Activated T-cell treated with anti-CD3 and anti-CD28 coated beads, Interleukin-2, amount 50 U/mL, for 72 hours (primary cell): ENCODE measurements at places on chromosomes 13 and 19. TPM values are rescaled to one million over a fixed set of nuclear protein-coding genes. Genes with fewer than 3 reads are reported as not detected.

- DNase-seq, result no peak
These were observed 296.7 kb upstream of the DACH1 start for GRCh38 chr13:72163678-72164077.

- peak; percentile 65 for DNase-seq
These were observed 441.5 kb upstream of the KLF12 start for GRCh38 chr13:74575729-74576125.

DNA sequence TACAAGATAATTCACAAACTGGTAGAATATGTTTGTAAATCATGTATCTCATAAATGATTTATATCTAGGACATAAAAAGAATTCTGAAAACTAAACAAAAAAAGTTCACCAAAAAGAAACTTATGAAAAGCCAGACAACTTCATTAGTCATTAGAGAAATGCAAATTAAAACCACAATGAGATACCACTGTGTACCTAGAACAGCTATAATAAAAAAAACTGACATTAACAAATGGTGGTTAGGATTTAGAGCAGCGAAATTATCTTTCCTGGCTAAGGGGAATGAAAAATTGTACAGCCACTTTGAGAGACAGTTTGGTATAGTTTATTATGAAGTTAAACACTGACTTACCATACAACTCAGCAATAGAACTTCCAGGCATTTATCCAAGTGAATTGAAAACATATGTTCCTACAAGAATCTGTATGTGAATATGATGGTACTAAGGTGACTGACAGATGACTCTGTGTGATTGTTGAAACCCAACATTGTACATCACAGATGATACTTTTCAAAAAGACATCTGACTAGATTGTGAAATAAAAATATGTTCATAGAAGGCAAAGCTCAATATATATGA, 41.8 kb downstream of the UGGT2 start:
- DNase-seq, result no peak

DNA sequence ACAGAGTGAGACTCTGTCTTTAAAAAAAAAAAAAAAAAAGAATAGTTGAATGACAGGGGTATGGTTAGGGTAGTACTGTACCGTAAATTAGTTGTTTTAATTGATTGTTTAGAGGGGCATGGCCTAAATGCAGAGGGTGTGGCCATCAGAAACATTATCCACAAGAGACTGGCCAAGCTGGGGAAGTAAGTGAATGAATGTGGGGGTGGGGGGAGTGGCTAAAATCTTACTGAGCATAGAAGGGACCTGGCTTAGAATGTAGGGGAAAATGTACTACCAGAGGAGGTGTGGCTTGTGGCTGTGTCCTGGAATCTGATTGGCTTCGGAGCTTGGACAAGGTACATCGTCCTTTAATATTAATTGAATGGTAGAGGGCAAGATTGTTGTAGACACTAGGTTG, 3.8 kb downstream of the BCL2L12 start:
- DNase-seq, result no peak

- DNase-seq, result no peak
These were observed 562.1 kb upstream of the ATXN8OS start for GRCh38 chr13:69545551-69545950.

GRCh38 chr13:32354040-32354439, 38.7 kb downstream of the BRCA2 start:
- DNase-seq, result no peak

DNA sequence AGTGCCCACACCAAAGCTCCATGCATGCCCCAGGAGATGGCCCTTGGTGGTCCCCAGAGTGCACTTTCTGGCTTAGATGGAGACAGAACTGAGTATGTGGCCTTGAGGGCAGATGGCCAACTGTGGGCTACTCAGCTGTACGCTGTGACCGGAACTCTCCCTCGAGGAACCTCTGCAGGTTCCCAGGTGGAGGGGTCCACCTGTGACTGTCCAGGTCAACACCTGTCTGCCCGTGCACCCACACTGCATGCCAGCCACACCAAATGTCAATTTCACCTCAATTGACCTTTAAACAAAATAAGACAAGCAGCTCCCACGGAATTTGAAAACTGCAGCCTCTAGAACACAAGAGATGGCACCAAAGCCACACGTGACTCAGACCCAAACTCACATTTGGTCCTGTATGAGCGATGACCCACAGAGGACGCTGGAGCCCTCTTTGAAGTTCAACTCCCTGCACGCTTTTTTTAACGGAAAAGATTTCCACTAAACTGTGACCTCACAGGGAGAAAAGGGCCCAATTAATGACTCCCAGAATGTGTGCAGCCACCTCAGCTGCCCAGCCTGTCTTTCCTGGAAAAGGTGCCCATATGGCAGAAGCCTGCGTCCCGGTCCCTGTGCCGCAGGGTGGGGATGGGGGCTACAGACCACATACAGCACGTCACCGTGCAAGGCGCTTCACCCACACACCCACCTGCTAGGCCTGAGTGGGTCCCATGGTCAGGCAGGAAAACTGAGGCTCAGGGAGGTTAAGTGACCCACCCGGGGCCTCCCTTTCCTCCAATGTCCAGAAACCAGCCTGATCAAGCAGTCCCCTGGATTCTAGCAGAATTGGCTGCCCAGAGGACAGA, 47.7 kb downstream of the KLF2 start:
- DNase-seq, result peak; percentile 51

GRCh38 chr13:32587811-32588170, 1.5 kb downstream of the PDS5B start:
- DNase-seq, result no peak

GRCh38 chr19:35509018-35509652, 4.3 kb downstream of the DMKN start:
- peak; percentile 48 for DNase-seq

GRCh38 chr13:20401931-20402856, 123.5 kb downstream of the CRYL1 start:
- DNase-seq, result no peak

The OR4F17 gene
- not detected for total RNA-seq

The EEF1AKMT1 gene
- total RNA-seq, result 10.3 TPM

The MCEMP1 gene
- total RNA-seq, result not detected

The ZFP14 gene
- 2.7 TPM for total RNA-seq

The FFAR1 gene
- 0.67 TPM for total RNA-seq

The ANGPTL8 gene
- total RNA-seq, result not detected

The GPR12 gene
- not detected for total RNA-seq

The ZNF667 gene
- total RNA-seq, result 4.6 TPM

The KLF5 gene
- total RNA-seq, result 3.7 TPM

The DHDH gene
- total RNA-seq, result 3.2 TPM

The THAP8 gene
- 1.3 TPM for total RNA-seq

The NLRP9 gene
- total RNA-seq, result not detected
